ENCODE measurements at places on chromosomes 3 and 15.

DNA sequence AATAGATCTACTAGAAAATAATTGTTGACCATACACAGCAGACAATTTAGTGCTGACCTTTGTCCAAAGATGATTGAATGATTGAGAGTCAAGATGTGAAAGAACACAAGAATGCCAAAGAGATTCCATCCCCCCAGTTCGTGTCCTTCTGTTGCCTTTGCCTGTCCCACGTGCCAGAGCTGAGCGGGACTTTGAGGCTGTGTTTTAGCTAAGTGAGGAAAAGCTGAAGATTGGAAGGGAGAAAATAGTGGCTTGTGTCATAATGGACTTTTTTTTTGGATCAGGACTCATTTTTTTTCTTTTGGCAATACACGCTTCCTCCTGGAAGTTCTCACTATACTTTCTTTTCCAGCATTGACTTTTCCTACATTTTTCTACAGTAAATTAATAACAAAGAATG is 206.6 kb upstream of the MDFIC2 start:
- no peak for DNase-seq

DNA sequence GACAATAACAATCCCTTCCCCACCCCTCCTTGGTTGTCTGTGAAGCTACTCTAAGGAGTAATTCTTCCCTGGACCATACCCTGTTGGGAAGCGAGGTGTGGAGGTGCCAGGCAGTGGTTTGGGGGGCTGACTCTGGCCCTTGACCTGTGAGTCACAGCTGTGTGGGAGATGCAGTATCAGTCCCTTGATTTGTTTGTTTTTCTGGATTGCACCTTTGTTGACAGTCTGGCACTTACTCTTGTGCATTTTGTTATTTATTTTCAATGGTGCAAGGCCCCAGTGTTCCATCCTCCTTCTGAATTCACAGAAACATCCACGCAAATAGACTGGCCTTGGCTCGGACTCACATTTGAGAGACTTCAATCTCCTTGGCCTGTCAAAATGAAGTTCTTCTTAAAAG is 29.7 kb downstream of the TMEM45A start:
- DNase-seq = no peak

- no peak for DNase-seq
Measured at GRCh38 chr15:100206643-100207042, 135.1 kb downstream of the ADAMTS17 start.

GRCh38 chr15:34496207-34496995 is 58.8 kb upstream of the GOLGA8A start:
- DNase-seq = no peak

GRCh38 chr3:177596816-177597271 is 399.6 kb upstream of the TBL1XR1 start:
- no peak for DNase-seq

GRCh38 chr15:25188551-25189101 is 233.8 kb downstream of the SNRPN start:
- DNase-seq = no peak

GRCh38 chr15:57387564-57388076 is 11.3 kb downstream of the CGNL1 start:
- DNase-seq = no peak

- no peak for DNase-seq
Measured at GRCh38 chr3:63950698-63951097, 38.5 kb upstream of the SCAANT1 start.

GRCh38 chr3:135891121-135891520 is 74.4 kb upstream of the PPP2R3A start:
- no peak for DNase-seq
